Esophagus muscularis mucosa (tissue), 4 donors: ENCODE measurements at places on chromosomes 3 and 15. TPM values are rescaled to one million over a fixed set of nuclear protein-coding genes. Genes with fewer than 3 reads are reported as not detected.

DNA sequence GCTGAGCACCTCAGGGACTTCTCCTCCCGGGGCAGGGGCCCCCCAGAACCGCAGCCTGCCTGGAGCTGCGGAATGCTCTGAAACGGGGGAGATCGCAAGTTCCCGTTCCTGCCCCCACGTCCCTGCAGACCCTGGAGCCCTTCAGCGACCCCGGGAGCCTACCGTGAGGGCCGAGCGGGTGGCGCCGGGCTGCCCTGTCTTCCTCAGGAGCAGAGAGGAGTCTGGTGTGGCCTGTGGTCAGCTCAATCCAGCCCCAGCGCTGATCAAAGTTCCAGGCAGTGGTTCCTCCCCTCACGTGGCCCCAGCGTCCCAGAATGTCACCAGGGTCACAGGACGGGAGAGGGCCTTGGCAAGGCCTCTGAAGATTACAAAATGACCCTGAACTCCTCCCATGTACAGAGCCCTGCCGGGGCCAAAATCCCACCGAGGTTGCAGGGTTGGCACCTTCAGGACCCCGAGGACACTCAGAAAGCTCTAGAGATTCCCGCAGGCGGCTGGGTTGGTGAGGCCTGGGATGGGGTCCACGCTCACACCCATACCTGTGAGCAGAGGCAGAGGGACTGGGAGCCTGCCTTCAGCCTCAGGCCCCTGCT lies at the start of gene CPN2:
Gene CPN2 (minus strand): TSS at position 249 of the 593 bp plus-strand sequence. CDS start 8,626 bp downstream, outside the sequence.
- no peak within 1 kb of the TSS for H3K4me3 ChIP-seq
- H3K27ac ChIP-seq = no peak within 1 kb of the TSS

DNA sequence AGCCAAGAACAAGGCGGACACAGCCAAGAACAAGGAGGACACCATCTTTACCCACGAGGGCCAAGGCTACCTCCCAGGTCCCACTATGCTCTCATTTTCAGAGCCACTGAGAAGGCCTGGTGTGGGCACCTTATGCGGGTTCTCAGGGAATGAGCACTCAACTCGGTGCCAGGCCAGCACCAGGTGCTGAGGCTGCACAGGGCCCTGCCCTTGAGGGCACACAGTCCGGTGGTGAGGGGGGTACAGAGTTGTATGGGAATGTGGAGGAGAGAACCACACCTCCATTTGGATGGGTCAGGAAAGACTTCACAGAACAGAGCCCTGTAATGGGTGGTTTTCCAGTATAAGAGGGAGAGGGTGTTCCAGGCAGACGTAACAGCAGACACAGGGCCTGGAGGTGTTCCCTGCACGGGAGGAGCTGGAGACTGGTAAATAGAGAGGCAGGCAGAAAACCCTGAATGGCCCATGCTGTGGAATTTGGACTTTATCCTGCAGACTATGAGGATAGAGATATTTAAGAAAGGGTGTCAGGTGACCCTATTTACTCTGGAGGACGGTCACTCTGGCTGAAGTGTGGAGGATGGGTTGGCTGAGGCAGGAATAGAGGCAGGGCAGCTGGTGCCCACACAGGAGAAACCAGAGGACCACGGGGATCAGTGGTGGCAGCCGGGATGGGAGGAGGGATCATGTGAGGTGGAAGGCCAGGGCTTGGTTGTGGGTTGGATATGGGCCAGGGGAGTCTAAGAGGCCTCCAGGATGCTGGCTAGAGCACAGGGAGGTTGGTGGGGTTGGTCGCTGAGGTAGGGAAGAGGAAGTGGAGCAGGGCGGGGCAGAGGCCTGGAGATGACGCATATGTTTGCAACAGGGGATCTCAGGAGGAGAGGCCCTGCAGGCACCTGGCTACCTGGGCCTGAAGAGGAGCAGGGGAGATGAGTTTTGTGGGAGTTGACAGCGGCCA lies 34.6 kb downstream of the CRABP1 start:
- H3K27ac ChIP-seq = no peak overlapping the region
- H3K27me3 ChIP-seq = no peaks in the 10 kb centered on the region
- no peak for DNase-seq
- H3K4me1 ChIP-seq = no peaks in the 10 kb centered on the region

GRCh38 chr15:37880009-37880834 lies 54.2 kb upstream of the TMCO5A start:
- H3K27me3 ChIP-seq = no peaks in the 10 kb centered on the region
- H3K27ac ChIP-seq = no peak overlapping the region
- no peak for DNase-seq
- no peaks in the 10 kb centered on the region for H3K36me3 ChIP-seq
- H3K4me3 ChIP-seq = no peak overlapping the region
- peaks cover 5% of the 10 kb centered on the region for H3K4me1 ChIP-seq

The FMN1 gene
- total RNA-seq = 12.5 TPM

The LEKR1 gene
- total RNA-seq = 0.11 TPM
